ENCODE measurements at places on chromosomes 12 and 14.

- DNase-seq, result no peak
Measured at GRCh38 chr14:52494444-52494843, 57.9 kb downstream of the TXNDC16 start.

- DNase-seq, result no peak
Measured at GRCh38 chr14:50400461-50400860, 3.8 kb upstream of the CDKL1 start.

DNA sequence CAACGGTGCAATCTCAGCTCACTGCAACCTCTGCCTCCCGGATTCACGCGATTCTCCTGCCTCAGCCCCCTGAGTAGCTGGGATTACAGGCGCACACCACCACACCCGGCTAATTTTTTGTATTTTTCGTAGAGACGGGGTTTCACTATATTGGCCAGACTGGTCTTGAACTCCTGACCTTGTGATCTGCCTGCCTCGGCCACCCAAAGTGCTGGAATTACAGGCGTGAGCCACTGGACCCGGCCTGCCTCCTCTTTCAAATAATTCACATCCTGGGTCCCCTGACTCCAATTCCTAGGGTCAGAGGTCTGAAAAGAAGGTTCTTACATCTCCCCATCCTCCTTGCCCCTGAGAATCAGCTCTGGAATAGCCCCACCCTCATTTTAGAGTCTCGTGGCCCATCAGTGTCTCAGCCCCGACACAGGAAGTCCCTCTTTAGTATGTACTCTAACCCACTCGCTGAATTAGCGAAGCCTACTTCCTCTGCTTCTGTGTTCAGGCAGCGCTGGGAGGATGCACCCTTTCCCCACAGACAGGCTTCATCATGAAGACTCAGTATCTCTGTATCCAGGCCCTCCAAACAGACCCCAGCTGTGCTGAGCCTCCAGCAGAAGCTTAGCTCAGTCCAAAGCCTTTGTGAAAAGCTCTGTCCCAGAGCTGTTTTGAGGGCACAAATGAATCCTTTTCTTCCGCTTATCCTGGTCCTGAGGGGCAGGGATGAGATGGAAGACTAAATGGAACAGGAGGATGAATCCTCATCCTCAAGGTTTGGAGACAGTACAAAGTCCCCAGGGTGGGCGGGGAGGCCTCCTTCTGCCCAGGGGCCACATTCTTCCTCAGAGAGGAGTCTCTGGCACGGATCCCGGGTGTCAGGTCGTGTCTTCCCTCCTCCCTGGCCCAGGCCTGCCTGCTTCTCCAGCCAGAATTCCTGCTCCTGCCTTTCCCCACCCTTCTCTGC is 3.5 kb downstream of the LPAR5 start:
- no peak for DNase-seq

GRCh38 chr12:28574746-28575592 is 384.7 kb downstream of the CCDC91 start:
- no peak for DNase-seq

GRCh38 chr14:106872611-106873446 is 1346.4 kb downstream of the TMEM121 start:
- DNase-seq, result peak; percentile 92

DNA sequence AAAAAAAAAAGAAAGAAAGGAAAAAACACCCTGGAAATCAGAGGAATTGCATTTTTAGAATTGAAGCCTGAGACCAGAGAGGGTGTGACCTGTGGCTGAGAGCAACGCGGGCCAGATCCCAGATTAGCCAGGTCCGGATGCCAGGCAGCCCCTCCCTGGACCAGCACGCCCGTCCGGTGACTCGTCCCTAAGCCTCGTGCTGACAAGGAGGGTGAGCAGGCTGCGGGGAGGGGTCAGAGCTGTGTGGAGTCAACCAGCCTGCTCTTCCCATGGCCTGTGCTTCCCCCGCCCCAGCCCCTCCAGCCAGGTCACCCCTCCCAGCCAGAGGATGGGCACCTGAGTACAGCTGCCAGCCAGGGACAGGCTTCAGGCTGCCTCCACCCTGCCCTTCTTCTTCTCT is 4.2 kb upstream of the KLC1 start:
- DNase-seq, result peak; percentile 39

DNA sequence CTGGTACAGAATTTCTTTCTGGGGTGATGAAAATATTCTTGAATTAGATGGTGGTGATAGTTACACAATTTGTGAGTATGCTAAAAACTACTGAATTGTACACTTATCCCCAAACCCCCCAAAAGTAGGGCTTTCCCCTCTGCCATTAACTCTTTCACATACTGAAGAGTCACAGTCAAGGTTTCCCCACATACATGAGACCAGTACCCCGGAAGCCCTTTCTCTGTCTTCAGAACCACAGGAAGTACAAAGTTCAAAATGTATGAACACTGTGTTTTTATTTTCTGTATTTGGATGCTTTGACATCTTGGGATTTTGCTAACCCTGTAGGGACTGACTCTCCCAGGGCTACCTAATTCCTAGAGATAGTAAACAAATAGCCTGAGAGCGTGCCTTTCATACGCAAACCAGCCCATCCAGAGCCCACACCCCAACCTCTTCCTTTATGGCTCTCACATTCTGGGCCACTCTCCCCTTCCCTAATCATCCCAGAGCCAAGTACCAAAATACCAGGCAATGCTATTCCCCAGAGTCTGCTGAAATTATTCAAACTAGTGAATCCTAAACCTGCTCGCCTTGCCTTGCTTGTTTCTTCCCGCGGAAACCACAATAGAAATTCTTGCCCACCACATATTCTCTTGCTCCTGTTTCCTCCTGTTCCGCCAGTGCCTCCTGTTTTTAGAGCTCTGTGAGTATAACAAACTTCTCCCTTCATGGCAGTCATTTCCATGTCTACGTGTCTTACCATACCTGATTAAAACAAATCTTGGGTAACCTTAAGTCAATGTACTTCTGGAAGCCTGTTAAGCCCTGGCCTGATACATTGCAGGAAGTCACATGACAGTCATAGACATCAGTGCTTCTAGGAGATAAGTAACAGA is 524.8 kb downstream of the FUT8 start:
- no peak for DNase-seq

DNA sequence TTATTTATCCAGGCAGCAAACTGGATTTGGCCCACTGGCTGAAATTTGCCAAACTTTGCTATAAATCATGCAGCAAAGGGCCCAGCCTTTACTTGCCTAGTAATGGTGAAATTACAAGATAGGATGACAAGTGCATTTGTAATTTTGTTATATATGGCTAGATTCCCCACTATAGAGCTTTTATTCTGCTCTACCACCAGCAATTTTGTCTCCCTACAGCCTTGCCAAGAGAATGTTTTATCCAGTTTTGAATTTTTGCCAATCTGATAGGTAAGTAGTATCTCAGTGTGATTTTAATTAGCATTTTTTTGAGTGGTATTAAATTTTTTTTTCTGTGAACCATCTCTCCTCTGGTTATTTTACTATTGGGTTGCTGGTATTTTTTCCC is 161.6 kb downstream of the SLC41A2 start:
- DNase-seq, result no peak

DNA sequence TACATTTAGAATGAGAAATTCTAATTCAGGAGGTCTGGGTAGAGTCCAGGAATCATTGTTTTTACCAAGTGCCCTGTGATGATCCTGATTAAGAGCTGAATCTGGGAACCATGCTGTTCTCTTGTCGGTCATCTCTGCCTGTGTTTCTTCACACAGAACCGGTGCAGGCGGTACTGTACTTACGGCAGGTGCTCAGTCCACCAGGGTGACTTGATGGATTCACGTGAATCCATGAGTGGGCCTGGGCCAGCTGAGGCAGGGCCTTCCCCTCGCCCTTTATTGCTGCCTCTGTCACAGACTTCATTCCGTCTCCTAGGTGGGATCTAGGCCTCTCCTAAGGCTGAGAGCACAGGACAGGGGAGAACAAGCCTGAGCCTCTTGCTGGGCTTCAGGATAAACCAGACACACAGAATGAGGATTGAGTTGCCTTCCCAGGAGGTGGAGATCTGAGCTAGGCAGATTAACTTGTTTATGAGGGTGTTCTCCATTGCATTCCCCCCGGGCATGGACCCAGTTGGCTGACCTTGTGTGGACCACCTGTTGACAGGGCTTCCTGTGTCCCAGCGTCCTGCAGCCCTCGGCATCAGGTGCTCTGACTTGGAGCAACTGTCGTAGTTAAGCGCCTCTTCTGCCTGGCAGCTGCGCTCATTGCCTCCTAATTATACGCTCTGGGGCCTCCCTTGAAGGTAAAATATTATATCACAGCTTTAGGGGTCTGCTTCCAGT is 42.1 kb downstream of the B4GALNT3 start:
- DNase-seq, result no peak

DNA sequence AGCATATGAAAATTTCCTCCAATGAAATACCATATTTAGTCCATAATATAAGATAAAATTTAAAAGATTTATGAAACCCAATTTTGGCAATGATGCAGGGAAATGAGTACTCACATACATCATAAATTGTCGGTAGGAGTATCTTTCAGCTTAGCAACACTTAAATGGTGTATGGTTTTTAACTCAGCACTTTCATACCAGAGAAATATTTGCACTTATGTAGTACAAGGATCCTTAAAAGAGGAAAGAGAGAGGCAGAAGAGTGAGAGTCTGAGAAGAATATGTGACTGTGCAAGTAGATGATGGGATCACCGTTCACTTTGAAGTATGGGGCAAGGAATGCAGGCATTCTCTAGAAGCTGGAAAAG is 379.3 kb upstream of the DCN start:
- no peak for DNase-seq

DNA sequence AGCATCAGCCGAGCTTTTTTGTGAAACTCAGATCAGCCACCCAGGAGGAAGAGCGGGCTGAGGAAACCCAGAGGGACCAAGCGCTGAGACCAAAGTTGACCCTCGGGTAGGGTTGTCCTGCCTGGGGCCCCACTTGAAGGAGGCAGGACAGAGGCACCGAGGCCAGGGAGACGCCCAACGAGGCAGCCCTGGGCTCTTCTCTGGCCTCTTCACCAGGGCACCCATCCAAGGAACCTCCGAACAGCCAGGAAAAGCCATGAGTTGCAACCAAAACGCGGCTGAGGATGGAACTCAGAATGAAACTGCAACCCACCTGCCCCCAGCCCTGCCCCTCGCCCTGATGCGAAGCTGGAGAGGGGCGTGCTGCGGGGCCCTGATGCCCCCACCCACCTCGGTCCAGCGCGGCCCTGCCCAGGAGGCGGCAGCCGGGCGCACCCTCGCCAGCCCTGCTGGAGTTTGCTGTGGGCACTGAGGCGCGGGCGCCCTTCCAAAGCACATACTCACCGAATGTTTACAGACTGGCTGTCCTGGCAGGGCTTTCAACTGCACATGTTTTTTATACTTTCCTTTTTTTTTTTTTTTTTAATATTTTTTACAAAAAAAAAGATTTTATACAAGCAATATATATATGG is 41.9 kb downstream of the JDP2 start:
- DNase-seq, result no peak

GRCh38 chr12:124422570-124423523 is 128.0 kb downstream of the RFLNA start:
- no peak for DNase-seq
